Neural progenitor cell (in vitro differentiated cells): ENCODE measurements at places on chromosomes 5 and 9.

DNA sequence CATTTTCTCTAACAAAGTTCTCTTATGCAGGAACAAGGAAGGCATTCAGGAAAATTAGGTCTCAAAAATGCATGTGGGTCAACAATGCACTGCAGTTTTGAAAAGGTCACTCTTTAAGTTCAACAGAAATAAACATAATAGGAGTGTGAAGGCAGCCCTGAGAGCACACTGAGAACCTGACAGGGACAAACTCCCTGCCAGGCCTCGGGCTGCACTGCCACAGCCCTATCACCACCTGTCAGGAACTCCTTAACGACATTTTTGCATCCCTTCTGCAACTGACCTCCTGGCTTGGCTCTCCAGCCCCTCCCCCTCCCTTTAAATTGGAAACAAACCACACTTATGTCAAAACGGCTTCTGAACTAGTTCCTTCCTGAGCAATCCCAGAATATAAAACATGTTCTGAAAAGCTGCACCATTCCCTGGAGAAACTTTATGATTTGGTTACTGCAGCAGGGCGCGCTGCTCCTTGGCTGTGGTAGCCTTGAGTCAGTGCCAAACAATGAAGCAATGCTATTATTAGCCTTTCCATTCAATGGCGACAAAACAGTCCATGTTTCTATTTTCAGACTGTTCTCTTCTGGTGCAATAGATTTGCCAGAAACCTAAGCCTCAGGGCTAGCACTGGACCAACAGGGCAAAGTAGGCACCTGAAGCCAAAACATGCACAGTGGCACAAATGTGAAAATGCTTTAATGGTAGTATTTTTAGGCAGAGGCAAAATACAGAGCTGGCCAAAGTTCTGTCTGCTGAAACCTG lies 160.1 kb upstream of the ZNF608 start:
- DNase-seq, result peak; percentile 53

GRCh38 chr9:124849801-124850200 lies 3.5 kb upstream of the WDR38 start:
- no peak for DNase-seq

GRCh38 chr9:123253204-123253603 lies 15.2 kb downstream of the STRBP start:
- no peak for DNase-seq

DNA sequence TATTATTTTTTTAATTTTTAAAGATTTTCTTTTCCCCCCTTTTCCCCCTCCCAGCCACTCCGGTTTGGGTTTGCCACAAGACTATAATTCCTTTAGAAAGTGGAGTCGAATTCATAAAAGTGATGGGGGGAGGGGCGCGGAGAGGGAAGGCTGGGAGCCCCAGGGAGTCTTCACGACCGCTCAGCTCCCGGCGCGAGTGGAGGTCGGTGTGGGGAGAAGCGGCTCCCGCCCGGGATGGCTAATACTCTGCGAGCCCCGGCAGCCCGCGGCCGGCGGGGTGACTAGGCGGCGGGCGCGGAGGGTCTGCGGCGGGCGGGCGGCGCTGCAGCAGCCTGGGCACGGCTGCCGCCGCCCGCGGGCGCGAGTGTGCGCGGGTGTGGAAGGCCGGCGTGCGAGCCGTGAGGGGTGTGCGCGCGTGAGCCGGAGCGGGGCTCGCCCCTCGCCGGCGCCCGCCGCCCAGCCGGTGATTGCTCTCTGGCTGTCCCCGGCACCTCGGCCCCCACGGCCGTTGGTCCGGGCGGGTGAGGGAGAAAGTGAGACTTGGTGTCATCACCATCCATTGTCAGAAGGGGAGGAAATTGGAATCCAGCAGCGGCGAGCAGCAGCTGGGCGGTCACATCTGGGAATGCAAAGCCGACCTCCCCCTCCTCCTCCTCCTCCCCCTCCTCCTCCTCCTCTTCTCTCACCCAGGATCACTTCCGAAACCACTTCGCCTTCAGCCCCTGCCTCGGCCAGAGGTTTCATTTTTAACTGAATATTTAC lies at the start of gene PARP8:
PARP8 (plus strand) TSS at position 377 of the 762 bp plus-strand sequence. CDS start 459 bp downstream, outside the sequence.
- peak; percentile 86 for DNase-seq

- DNase-seq, result no peak
Observed at GRCh38 chr5:109328626-109329025, 81.1 kb downstream of the PJA2 start.

GRCh38 chr5:66982470-66982869 lies 214.1 kb downstream of the CD180 start:
- no peak for DNase-seq

DNA sequence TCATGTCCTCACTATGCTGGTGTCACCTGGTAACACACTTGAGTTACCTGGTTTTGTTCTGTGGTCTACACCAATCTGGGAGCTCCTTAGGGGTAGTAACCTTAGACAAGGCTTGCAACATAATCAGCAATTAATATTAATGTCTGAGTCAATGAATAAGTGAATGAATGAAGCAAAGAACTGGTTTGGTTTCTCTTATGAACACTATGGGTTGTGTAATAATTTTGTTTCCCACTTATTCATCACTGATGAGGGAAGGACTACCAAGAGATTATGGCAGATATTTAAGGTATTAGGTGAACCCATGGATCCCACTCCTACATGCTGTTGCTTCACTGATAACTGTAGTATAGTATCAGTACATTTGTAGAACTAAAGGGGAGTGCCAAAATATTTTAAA lies 116.0 kb downstream of the SLC12A2 start:
- DNase-seq, result no peak

DNA sequence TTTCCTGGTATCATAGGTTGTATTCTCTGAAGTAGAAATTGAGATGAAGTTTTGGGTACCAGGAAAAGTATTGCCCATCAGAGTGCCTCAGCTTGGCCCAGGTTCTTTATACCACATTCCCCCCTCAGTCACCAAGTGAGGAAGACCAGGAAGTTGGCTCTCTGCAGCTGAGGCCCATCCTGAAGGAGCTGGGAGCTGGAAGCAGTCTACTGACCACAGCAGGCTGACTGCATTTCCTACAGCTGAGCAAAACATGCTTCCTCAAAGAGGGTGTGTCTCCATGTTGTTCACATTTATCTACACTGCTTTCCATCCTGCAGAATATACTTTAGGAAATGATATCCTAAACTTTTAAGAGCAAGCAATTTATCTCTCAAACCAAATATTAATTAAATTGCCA lies 654.6 kb downstream of the ELAVL2 start:
- DNase-seq, result no peak

DNA sequence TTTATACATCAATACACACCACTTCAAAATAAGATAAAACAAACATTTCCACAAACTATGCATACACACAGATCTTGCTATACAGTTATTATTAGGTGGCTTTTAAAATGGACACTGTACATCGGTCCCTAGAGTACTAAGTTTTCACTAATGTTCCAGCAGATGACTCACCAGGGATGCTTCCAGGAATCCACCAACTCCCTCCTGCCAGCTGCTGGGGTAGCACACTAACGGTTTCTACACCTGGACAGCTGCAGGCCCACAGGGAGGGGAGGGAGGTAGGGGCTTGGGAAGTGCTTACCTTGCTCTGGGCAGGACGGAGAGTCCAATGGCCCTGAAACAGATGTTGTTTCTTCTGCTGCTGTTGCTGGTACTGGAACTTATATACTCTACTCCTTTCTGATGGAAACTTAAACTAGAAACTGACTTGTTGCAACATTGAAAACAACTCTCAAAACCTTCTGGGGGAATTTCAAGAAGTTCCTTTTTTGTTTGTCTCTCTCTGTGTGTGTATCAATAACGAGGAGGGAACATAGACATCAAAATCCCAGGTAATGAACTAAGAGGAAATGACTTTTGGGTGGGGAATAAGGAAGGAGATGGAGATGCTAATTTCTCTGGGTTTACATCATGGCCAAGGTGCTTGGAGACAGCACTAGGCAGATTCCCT lies at the start of gene IL12B:
IL12B (minus strand) TSS at position 357 of the 670 bp plus-strand sequence. CDS start 3,705 bp downstream, outside the sequence.
- no peak for DNase-seq

GRCh38 chr5:82537687-82538306 lies 259.6 kb upstream of the RPS23 start:
- DNase-seq, result no peak
